ENCODE measurements at places on chromosomes 3 and 15.

- DNase-seq = no peak
Measured at GRCh38 chr3:10772271-10773161, 43.5 kb upstream of the SLC6A11 start.

- DNase-seq = no peak
Measured at GRCh38 chr15:62390791-62391640, 225.9 kb upstream of the C2CD4B start.

DNA sequence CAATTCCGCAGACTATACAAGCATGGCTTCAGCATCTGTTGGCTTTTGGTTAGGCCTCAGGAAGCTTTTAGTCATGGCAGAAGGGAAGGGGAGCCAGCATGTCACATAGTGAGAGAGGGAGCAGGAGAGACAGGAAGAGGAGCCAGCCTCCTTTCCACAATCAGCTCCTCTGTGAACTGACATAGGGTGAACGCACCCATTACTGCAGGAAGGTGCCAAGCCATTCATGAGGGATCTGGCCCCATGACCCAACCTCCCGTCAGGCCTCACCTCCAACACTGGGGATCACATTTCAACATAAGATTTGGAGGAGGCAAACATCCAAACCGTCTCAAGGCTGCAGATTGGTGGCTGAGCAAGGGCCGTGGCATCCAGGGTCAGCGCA, 106.3 kb downstream of the LRRK1 start:
- no peak for DNase-seq

GRCh38 chr3:135674508-135674907, 291.0 kb upstream of the PPP2R3A start:
- no peak for DNase-seq

GRCh38 chr15:37893309-37893708, 41.1 kb upstream of the TMCO5A start:
- no peak for DNase-seq

DNA sequence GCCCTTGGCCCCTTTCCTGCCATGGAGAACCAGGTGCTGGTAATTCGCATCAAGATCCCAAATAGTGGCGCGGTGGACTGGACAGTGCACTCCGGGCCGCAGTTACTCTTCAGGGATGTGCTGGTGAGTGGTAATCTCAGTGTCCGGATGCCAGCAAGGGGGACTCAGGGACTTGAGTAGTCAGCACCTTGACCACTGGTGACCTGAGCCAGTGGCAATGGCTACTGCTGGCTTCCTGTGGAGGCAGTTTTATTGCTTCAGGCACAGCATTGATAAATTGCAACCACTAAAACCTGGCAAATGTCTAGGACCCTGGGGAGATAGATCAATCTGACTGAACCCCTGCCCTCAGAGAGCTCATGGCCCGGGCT, 830 bp downstream of the MAP2K5 start:
- DNase-seq = no peak

- no peak for DNase-seq
Measured at GRCh38 chr3:3127432-3128010, 781 bp downstream of the TRNT1 start.

DNA sequence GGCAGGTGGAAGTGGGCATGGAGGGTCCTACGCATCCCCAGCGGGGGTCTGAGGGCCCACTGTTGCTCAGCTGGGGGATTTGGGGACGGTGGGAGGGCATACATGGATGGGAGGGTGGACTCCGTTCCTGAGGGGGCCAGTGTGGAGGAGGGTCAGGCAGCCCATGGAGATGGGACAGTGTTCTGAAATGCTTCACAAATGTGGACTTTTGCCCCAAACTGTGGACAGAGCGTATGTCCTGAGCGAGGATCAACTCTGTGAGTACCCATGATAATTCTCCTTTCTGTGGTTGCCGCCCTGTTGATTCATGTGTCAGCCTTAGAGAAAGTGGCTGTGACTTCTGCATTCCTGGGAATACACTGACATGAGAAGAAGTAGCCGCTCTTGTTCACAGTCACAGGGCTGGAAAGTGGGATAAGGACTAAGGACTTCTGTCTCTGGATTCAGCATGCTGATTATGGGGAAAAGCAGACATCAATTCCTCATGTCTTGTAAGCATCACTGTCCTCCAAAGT, 33.4 kb downstream of the SMAD3 start:
- no peak for DNase-seq

DNA sequence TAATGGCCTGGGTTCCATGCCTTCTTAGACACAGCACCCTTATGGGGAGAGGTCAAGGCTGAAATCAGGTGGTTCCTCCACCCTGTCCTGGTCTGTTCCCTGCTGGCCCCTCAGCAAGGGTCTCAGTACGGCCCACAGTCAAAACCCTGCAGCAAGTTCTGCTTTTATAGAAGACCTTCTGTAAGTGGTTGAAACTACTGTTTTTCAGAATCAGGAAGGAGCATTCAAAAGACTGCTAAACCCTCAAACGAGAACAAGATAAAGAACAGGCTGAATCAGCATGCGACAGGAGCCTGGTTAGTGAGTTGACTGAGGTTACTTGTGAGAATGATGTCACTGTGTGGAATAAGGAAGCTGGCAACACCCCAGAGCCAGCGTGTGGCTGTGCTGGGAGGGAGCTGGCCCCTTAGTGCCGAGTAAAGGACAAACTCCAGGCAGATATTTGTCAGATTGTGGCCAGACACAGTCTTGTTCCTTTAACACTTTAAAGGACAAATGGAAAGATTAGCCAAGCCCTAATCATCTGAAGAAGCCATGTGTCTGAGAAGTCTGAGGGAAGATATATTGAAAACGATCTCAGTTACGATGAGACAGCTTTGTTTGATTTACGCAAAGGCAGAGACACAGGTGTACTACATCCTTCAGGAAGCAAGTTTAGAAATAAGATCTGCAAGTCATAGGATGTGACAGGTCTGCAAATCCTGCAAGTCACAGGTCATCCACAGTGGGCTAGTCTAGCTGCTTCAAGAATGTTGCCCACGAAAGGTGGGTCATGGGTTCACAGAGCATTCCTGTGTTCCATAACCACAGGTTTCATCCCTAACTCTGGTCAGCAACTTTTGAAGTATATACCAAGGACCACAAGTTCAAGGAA, 54.0 kb downstream of the B3GNT5 start:
- DNase-seq = no peak

- no peak for DNase-seq
Measured at GRCh38 chr3:12994357-12994606, 78.9 kb downstream of the IQSEC1 start.

DNA sequence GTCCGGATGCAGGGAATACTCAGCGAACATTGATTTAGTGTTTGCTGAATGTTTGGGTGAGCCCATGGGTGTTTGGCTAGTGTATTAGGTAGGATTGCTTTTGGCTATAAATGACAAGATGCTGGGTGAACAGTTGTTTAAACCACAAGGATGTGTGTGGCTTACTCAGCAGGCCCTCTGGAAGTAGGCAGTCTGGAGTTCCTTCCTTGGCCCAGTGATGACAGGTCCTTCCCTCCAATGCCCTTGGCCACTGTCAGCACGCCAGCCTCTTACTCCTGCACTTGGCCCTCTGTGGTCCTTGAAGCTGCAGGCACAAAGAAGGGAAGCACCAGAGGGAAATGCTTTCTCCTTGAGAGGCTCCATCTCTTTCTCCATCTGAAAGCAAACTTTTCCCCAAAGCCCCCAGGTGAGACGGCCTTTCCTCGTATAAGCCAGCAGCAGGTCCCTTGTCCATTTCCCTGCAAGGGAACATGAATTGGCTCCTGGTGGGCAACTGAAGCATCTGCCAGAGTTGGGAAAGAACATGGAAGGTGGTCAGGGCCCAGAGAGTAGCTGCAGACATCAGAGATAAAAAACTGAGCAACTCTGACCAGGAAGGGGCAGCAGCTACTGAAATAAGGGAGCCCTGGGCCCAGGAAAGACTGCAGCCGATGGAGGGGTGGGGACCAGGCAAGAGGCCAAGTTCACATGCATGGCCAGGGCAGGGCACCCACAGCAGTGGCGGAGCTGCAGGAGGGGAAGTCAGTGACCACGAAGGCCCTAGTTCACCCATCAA, 105.0 kb downstream of the TPRA1 start:
- no peak for DNase-seq

DNA sequence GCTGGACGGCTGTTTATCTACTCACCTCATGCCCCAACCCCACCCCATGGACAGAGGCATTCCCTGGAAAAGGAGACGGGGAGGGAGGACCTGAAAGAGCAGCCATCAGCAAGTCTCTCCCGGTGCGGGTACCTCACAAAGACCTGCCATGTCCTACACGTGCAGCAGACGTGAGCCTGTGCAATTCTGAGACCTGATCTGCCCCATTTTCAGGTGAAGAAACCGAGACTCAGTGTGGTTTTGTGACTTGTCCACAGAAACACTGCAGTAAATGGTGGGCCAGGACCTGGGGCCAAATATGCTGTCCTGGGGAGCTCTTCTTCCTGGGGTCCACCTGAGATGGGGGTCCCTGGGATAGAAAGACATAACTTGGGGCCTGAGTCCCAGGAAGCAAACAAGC, 137.0 kb upstream of the LINGO1 start:
- DNase-seq = no peak

- no peak for DNase-seq
Measured at GRCh38 chr15:94894056-94894455, 662.7 kb downstream of the MCTP2 start.

DNA sequence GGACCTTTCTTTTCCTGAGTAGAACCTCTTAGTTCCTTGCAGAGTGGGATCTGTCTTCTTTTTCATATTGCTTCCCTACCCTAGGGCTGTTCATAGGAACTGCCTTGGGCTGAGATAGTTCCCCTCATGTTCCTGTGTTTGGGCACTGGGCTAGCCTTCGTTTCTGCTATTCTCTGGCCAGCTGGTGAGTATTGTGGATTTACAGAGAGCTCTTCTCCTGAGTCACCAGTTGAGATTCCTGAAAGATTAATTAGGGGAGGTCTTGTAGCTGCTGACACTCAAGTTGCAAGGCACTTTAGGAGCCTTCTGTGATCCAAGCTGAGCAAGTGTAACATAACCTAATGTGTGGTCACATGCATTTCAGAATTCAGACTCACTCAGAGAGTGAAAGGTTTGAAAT, 30.7 kb downstream of the CHD2 start:
- DNase-seq = peak; percentile 51

GRCh38 chr3:176690083-176690869, 507.0 kb downstream of the TBL1XR1 start:
- DNase-seq = no peak

DNA sequence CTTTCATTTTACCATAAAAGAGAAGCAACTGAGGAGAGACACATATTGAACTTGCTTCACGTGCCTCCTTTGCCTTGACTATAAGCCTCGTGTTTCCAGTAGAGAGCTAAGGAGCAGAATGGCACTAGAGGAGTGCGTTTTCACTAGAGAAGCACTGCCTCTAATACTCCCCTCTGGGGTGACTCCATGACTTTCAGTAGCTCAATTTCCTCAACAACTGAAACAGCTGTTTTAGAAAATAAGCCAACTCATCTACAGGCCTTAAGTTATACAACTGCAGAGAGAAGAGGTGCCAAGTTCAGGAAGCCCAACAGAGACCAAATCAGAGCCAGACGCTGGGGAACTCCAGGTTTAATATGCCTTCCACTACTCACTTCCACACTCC, 1.9 kb downstream of the UBP1 start:
- DNase-seq = no peak

- DNase-seq = no peak
Measured at GRCh38 chr3:155352900-155353490, 59.5 kb upstream of the STRIT1 start.

DNA sequence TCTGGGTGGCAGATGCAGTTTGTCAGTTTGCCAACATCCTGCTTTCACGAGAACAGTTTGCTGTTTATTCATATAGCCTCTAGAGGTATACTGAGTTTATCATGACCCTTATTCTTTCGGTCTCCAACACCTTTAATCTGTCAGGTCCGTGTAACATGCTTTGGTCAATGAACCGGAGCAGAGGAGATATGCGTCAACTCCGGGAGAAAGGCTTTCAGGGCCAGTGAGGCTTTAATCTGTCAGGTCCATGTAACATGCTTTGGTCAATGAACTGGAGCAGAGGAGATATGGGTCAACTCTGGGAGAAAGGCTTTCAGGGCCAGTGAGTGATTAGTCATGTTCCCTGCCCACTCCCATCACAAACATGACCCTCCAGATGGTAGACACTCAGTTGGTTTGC, 16.9 kb upstream of the GPD1L start:
- DNase-seq = no peak

DNA sequence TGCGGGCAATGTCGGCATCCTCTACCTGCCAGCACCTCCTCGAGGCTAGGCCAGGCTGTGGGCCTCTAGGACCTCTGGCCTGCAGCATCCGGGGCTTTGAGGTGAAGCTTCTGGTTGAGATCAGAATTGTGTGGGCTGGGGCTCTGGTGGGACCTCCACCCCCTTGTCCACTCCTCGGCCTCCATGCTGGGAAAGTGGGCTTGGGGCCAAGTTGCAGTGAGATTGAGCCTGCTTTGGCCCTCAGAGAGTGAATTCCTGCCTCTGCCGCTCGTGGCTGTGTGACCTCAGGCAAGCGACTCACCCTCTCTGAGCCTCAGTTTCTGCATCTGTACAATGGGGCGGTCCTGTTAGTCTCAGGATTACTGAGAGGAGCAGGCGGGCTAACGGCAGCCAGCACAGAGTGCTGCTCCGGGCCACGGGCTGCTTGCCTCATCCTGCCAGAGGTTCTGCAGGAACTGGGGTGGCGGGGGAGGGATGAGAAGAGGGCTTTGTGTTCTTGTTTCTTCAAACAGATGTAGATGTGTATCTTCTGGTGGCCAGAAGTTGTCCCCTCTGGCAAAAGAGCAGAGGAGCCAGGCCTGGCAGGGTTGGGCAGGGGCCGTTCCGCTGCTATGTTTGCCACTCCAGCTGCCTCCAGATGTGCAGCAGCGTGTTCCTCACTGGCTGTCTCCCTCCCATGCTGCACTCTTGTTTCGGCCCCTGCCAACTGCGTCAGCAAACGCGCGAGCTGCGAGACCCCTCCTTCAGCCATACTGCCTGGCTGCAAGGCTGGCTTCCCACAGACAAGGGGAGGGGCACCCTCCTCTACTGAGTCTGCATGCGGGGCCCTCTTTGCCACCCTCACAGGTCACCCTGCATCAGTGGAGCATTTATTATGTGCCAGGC, 33.7 kb downstream of the FBLN2 start:
- no peak for DNase-seq

GRCh38 chr3:46702246-46703012, 1.2 kb downstream of the TMIE start:
- no peak for DNase-seq

Data from AG09319 (cell line).